ENCODE measurements at places on chromosomes 3 and 15.

- DNase-seq: no peak
Observed at GRCh38 chr3:99859825-99860224, 42.2 kb downstream of the CMSS1 start.

GRCh38 chr3:123076496-123077418 lies 9.9 kb downstream of the PDIA5 start:
- no peak for DNase-seq

GRCh38 chr15:75695634-75696310 lies 16.9 kb downstream of the CSPG4 start:
- DNase-seq: no peak

DNA sequence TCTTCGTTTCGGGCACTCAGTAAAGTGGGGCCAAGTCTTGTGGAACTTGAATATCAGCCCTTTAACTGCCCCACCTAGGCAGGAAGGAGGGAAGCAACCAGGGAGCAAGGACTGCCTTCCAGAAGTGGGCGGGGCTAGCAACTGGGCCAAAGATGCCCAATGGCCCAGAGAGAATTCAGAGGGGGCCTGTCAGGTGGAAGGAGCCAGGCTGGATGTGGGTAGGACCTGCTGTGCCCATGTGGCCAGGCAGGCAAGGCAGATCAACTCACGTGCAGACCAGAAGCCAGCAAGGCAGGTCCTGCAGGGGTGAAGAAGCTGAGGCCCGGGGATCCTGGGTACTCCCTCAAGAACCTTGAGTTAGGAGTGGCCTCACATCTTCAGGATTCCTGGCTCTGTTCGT lies 5.5 kb downstream of the MAP6D1 start:
- no peak for DNase-seq

GRCh38 chr15:71791975-71792374 lies 18.4 kb upstream of the NR2E3 start:
- no peak for DNase-seq

DNA sequence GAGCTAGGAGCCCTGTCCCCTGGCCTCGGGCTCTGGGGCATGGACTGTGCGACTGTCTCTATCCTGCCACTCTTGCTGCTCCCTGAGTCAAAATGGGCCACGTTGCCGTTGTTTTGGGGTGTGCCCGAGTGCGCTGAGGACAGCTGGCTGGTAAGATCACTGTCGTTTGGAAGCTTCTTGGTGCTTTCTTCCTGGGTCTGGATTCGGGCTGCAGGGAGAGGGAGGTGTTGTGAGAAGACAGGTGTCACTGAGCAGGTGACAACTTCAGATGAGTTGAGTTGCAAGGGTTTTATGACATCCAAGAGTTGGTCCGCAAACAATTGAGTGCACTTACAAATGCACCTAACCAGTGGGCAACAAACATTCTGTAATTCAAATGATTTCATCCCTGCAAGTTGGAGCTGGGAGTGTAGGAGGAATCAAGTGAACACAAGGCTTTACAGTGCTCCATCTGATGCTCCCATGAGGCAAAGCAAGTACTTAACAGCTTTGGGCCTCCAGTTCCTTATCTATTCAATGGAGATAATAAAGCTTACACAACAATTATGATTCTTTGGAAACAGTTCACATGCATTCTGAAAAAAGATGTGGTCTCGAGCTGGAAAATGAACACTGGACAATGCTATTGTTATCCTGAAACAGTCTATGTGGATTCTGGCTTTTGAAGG lies 11.0 kb upstream of the STARD5 start:
- DNase-seq: no peak

DNA sequence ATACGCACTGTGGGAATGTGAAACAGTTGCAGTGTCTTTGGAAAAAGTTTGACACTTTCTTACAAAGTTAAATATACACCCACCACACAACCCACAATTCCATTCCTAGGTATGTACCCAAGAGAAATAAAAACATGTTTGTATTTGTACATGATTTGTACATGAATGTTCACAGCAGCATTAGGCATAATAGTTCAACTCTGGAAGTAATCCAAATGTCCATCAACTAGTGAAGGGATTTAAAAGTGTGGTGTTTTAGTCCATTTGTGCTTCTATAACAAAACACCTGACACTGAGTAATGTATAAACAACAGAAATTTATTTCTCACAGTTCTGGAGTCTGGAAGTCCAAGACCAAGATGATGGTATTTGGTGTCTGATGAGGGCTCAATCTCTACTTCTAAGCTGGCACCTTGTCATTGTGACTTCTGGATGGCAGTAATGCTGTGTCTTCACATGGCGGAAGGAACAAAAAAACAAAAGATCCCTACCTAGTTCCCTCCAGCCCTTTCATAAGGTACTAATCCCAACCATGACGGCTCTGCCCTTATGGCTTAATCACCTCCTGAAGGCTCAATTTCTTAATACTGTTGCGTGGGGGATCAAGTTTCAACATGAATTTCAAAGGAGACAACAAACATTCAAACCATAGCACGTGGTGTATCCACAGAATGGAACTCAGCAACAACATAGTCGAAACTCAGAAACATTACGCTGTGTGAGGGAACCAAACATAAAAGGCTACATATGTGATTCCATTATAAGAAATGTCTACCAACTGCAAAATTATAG lies 120.5 kb downstream of the AQP9 start:
- no peak for DNase-seq

- no peak for DNase-seq
Observed at GRCh38 chr3:190849607-190850006, 12.9 kb downstream of the GMNC start.

DNA sequence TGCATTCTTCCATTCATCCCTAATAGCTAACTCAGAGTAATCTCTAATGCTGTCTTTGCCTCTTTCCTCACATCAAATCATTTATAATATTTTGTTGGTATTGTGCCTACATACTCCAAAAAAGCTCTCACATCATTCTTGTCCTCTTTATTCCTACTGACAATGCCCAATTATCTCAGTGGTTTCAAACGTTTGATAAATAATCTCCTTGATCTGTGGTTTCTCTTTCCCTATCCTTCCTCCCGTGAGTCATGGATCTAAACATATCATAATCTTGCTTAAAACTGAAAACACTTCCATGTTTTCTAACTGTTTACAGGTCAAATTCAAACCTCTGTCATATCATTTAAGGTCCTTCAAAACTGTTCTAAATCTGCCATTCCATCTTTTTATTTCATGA lies 115.1 kb downstream of the CNTN6 start:
- DNase-seq: no peak

DNA sequence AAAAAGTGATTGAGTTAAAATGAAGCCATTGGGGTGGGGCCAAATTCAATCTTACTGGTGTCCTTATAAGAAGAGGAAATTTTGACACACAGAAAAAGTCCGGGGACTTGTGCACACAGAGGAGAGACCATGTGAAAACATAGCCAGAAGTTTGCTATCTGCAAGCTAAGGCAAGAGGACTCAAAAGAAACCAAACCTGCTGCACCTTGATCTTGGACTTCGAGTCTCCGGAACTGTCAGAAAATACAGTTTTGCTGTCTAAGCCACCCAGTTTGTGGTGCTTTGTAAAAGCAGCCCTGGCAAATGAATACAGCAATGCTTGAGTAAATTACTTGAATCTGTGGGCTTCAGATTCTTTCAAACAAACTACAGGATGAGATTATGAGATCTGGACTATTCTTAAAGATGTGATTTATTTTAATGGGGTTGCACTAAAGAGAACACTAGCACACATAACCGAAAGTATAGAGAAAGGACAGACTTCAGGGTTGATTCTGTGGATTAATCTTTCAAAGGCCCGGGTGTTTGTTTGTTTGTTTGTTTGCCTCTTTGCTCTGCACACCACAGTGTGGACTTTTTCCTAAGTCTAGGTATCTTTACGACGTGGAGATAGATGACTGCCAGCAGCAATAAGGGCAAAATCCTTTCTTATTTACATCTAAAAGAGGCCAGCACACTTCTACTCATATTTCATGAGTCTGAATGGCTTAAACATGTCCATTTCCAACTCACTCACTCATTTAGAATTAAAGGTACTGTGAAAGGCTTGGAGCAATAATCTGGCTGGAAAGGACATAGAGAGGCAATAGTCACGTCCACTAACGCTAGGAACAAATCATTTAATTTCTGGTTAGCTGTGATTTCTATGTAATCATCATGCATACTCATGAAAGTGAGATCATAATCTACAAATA lies 53.9 kb upstream of the SSR3 start:
- DNase-seq: no peak

GRCh38 chr15:77528290-77528967 lies 104.3 kb downstream of the LINGO1 start:
- no peak for DNase-seq

- no peak for DNase-seq
Observed at GRCh38 chr3:57893668-57894067, 114.6 kb upstream of the FLNB start.

DNA sequence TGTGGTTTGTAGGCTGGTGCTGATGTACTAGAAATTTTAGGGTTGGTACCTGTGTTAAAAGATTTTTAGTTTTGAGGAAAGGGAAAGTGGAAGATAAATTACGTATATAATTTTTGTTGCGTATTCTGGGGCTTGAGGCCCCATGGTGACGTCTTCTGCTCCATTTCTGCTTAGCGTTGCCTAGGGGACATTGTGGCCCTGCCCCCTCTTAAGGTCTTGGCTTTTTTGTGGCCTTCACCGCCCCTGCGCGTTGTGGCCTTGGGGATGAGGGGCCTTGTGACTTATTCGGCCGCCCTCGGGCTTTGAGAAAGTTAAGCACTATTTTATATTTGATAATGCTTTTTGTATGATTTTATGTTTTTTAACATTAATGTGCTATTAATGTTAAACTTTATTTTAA lies 182.0 kb downstream of the KLF13 start:
- no peak for DNase-seq

GRCh38 chr3:128844502-128844901 lies 34.9 kb upstream of the ACAD9 start:
- DNase-seq: no peak

DNA sequence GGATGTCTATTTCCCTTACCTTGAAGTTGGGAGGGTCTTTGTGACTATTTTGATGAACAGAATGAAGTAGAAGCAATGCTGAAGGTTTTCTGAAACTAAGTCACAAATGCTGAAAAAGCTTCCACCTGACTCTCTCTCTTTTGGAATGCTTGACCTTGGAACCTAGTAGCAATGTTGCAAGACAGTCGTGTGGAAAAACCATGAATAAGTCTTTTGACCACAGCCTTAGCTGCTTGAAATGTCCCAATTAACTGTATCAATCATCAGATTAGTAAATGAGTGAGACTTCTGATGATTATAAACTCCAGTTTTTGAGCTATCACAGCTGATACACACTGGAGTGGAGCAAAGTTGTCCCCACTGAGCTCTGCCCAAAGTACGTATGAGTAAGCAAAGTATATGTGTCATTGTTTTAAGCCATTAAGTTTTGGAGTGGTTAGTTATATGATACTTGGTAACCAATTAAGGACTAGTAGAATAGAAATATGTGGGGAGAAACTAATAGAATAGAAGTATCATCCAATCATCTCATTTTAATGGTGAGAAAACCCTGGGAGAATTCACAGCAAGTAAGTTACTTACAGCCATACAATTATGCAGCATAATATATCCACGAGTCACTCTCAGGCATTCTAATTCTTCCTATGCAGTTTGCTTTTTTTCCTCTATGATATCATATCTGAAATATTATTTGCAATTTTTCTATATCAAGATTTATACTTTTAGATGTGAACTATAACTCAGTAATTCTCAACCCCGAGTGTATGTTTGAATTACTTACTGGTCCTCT lies 1010.6 kb downstream of the ROBO2 start:
- no peak for DNase-seq

GRCh38 chr3:17054301-17054981 lies 169.7 kb downstream of the PLCL2 start:
- no peak for DNase-seq

- no peak for DNase-seq
Observed at GRCh38 chr3:132720228-132720627, 2.0 kb downstream of the NPHP3 start.

GRCh38 chr3:108387063-108387462 lies 90.7 kb downstream of the HHLA2 start:
- DNase-seq: no peak

GRCh38 chr3:63034101-63034500 lies 158.9 kb upstream of the CADPS start:
- no peak for DNase-seq

- DNase-seq: no peak
Observed at GRCh38 chr3:45480871-45481270, 92.5 kb downstream of the LARS2 start.

- no peak for DNase-seq
Observed at GRCh38 chr3:46701181-46701939, at the start of gene TMIE. TSS of gene TMIE (plus strand) at chr3:46701392. CDS start at chr3:46701488, 96 bp downstream.

DNA sequence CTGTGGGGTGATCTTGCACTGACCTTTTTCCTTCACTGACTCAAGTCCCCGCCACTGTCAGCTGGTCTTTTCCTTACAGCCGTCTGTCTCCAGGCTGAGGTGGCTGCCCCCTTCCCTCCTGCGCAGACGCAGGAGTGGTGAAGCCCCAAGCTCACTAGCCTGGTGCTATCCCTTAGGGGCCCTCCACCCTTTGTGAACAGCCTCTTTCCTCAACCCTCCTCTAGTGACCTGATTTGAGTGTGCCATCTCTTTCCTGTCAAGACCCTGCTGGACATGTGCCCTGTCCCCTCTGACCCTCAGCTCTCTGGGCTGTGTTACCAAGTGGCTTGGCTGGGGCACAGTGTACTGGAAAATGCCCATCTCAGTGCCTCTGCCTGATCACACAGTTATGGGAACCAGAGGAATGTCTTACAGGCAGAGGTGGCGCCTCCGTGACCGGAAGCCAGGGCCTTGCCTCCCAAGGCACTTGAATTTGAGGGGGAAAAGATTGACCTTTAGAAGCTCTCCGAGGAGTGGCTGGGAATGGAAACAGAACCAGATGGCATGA lies 8.7 kb downstream of the KBTBD13 start:
- no peak for DNase-seq

DNA sequence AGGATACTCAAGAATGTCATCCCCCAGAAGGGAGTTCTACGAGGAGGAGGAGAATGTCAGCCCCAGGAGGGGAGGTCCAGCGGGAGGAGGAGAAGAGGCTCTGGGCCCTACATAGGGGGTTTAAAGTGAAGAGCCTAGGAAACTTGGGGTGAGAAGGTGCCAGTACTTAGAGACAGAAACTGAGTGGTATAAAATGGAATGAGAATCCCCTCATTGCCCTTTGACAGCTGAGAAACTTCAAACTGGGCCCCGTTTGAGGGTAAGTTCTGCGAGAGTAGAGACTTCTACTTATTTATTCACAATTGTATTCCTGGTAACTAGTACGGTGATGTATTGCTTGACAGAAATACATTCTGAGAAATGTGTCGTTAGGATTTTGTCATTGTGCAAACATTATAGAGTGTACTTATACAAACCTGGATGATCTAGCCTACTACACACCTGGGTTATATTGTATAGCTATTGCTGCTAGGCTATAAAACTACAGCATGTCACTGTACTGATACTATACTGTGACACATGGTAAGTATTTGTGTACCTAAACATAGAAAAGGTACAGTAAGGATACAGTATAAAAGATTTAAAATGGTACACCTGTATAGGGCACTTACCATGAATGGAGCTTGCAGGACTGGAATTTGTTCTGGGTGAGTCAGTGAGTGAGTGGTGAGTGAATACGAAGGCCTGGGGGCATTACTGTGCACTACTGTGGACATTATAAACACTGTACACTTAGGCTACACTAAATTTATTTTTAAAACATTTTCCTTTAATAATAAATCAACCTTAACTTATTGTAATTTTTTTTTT lies 62.0 kb downstream of the TSC22D2 start:
- DNase-seq: no peak

Data from activated T-helper 1 cell treated with anti-CD3 and anti-CD28 coated beads, Interleukin-12 subunit alpha, Interleukin-12 subunit beta, Interleukin-2, Interleukin-4 antibody, amounts not matched to agents 30 ng/mL and 10 ng/mL and 1 ng/mL, durations not matched to agents 14 hours and 24 hours and 36 hours (primary cell).